ENCODE measurements at places on chromosomes 2 and 18.
A peak's percentile ranks its signal among the peaks of the same experiment; 100 is the strongest.

DNA sequence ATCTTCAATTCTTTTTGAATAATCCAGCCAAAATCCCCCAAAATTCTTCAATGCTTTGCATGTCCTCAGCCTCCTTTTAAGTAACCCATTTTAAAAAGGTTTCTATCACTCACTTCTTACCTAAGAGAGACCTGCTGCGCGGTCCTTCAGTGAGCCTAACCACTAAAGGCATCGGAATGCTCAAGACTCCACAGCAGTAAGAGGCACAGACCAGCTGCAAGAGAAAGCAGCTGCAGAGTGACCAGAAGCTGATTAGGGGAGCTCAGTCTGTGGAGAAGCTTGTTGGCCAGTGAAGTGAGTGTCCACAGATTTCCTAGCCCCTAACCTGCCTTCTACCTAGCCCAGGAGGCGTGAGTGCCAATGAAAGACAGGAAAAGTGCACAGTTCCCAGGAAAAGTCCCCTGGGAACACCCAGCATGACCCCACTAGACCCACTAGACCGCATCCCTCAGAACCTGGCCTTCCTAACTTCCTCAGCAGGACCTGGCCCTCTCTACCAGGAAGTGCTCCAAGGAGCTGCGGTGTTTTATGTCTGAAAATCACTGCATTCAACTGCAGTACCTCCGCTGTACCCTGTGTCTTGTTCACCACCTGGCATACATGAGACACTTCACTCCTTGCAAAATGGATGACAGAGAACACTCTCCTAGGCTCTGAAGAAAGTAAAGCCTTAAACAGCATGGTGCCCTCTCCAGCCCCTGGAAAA, 10.1 kb downstream of the MBOAT2 start:
- DNase-seq: no peak

GRCh38 chr2:19933351-19933981, 31.7 kb upstream of the TTC32 start:
- DNase-seq: peak; percentile 59

DNA sequence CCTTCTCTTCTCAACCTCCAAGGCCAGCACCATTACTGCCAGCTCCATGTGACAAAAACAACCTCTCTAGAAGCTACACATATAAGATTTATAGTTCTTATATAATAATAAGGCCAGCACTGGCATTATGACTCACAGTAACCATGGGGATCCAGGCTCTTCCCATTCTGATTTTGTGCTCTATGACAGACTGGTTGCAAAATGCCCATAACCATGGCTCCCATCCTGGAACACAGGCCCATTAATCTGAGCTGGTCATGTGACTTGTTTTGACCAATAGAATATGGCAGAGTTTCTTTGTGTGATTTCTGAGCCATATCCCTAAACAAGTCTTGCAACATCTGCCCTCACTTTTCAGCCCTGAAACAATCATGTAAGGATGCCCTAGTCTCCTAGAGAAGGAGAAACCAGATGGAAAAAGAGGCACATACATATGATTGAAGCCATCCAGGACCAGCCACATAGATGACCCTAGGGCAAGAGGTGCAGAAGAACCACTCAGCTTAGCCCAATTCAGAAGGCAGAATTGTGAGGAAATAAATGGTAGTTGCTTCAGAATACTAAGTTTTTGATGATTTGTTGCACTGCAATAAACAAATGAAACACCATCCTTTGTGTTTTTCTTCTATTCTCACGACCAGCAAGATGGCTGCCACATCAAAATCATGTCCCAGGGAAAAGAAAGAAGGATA, 173.9 kb downstream of the SUCLG1 start:
- no peak for DNase-seq

DNA sequence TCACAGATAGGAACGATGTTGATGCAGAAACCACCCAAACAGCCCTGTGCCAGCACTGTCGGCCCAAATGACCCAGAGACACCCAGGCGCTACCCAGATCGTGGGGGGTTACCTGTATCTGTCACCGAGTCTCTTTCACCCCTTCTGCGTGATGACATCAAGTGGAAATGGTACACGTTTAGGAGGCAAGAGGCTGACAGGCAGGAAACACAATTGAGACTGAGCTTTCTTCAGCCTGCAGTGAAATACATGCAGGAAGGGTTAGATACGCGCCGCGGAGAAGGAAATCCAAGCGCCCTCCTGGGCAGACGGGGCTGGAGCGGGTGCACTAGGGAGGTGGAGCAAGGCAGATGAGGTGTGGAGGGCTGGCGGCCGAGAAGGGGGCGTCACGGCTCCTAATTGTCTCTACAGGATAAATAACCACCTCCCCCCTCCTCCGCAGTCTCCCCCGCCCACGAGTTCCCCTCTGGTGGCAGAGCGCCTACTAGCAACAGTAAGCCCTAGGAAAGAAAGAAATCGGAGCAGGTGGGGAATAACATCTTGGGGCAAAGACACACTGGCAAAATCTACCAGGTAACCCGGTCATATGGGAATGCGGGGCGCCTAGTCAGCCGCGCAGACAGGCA, at the start of gene RNF152:
TSS of gene RNF152 (minus strand) at position 325 of the 626 bp plus-strand sequence. CDS start 76,544 bp downstream, outside the sequence.
- no peak for DNase-seq

DNA sequence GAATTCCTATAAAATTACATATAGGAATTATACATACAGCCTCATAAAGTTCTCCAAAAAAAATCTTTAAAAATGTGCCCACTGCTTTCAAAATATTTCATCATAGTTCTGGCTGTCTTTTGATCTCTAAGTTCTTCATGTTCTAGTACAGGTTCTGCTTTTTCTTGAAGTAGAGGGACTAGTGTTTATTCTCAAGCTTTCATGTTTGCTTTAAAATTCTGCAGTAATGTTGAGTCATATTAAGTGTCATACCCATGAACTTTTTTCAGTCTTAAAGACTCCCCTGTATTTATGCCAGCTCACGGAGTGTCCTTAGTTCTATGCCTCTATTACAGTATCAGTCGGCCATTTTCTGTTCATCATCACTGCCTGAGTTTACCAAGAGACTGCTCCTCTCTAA, 54.8 kb upstream of the CCDC141 start:
- no peak for DNase-seq

- DNase-seq: no peak
Observed at GRCh38 chr2:12651641-12652040, 65.1 kb upstream of the TRIB2 start.

GRCh38 chr18:40529478-40529877, 1425.6 kb upstream of the PIK3C3 start:
- no peak for DNase-seq

GRCh38 chr18:46333431-46334135, 229.4 kb downstream of the HAUS1 start:
- no peak for DNase-seq

- DNase-seq: no peak
Observed at GRCh38 chr2:151981886-151982285, 117.0 kb downstream of the CACNB4 start.
